Common myeloid progenitor, CD34-positive (primary cell): ENCODE measurements at places on chromosomes 11 and 22.

DNA sequence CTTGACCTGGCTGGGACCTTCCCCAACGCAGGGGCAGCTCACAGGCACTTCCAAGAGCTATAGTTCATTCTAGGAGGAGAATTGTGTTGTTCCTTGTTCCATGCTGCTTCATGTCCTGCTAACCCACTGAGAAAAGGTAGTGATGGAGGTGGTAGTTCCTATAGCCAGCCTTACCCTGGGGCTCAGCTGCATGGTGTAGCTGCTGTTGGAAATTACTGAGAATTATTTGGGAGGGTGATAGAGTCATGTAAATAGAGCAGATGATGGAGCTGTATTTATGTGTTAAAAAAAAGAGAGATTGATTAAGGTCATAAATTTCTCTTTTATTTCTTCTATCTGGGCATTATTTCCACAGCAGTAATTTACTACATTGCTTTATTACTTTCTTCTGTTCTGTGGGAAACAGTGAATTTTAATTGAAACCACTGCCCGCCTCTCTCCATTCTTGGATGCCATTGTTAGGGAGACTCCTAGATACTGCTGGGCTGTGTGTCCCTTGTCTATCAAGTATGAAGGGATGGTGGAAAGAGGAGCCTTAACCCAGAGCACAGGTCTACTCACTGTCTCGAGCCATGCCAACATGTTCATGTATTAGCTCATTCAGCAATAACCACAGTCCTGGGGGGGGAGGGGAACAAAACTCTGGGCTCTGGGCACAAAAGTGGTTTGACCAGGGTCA, 309.2 kb downstream of the FAT3 start:
- DNase-seq, result no peak

DNA sequence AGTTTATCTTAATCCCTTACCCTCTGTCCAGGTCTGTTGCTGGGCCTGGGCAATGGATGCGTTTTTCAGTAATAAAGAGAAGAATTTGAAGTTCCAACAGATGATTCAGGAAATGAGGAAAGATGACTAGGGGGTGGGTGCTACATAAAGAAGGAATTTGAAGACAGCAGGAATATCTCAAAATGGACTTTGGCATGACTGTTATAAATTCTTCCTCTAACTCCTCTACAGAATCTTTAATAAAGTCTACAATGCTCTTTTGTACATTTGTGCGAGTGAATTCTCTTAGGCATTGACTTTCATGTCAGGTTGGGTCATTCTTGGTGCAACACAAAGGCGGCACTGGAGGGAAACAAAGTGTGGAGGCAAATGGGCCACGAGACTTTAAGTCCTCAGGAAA, 35.1 kb upstream of the PRSS23 start:
- DNase-seq, result no peak

DNA sequence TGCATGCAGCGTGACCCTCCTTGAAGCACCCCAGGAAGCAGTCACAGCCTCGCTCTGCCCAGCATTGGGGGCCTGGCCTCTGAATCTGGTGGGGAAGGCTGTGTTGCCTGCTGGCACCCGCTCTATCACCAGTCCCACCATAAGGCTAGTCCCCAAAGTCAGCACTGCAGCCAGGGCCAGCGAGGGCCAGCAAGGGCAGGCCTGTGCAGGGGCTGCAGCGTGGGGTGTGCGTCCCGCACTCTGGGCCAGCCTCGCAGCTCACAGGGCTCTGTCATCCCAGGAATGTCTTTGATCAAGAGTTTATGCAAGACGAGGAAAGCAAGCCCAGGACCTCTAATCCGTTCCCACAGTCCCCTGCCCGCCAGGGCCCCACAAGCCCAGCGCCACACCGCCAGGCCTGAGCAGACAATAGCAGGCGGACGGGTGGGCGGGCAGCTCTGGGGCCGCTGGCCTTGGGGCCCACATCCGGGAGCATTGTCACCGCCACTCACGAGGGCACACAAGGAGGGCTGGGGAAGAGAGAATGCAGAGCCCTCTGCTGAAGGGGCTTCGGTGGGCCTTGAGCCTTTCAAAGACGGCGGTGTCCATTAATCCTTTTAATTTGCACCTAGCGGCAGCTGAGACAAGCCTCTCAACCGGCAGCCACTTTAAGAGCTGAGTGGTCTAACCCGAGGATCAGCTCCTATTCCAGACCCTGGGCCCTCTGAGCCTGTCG, 17.1 kb downstream of the LTO1 start:
- DNase-seq, result no peak

DNA sequence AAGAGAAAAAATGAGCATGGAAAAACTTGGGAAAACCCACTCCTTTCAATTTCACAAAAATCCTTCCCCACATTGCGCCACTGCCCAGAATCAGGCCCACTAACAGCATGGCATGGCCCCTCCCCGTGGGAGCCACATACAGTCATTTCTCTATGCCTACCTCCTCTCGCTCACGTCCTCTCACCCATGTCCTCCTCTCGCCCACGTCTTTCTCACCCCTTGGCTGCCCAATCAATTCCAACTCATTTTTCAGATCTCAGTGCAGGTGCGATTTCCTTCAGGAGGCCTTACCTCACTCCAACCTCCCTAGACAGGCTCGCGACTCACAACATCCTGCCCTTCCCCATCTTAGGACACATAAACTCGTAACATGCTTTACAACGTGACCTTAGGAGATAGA, 229.2 kb downstream of the CADM1 start:
- no peak for DNase-seq

DNA sequence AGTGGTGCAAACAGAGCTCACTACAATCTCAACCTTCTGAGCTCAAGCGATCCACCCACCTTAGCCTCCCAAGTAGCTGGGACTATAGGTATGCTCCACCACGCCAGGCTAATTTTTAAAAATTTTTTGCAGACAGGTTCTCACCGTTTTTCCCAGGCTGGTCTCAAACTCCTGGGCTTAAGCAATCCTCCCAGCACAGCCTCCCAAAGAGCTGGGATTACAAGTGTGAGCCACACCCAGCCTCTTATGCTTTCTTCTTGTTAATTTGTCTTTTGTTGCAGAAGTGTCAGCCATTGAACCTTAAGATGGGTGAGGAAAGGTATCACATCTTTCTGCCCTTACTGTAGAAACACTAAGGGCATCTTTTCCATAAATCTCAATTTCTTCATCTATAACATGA, 34.9 kb downstream of the DENND5A start:
- DNase-seq, result no peak

DNA sequence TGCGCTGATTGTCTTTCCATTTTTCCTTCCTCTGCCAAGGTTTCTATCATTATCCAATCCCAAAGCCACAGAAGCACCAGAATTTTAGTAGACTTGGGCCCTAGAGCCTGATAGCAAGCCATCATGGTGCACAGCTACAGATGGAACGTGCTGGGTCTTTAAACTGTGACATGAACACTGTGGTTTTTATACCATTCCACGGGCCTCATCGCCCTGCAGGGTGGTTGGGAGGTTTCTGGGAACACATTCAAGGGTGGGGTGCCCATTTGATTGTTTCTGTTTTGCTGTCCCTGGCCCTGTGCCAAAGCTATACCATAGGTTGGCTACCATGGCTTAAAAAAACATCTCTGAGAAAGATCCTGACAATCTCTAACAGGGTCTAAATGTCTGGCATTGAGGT, 151.9 kb downstream of the CACNA1I start:
- no peak for DNase-seq

- DNase-seq, result peak; percentile 91
Measured at GRCh38 chr11:61011950-61012736, 40.7 kb downstream of the CD6 start.

GRCh38 chr22:24231706-24232105, 13.2 kb downstream of the GGT5 start:
- DNase-seq, result no peak

DNA sequence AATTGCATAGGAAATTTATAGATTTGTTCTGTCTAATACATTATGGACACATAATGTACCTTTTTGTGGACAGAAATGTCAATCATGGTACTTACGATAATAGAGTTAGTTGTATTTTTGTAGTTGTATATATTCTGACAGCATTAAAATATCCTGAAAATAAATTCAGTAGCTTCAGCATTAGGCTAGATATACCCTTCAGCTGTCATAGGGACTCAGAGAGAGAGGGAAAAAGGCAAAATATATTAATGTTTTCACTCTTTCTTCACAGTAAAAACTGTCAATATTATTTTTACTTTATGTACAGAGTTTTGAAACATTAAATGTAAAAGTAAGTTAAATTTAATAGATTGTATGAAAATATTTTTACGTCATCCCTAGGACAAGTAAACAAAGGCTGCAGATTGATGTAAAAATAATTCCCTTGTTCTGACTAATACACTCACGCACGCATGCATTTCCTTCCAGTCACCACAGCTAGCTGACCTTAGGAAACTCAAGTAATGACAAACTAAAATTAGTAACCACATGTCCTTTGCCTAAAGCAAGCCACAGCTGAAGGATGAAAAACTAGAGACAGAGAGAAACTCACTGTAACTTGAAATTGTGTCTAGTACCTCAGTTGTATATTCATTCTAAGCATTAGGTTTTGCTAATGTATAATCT, 104.7 kb upstream of the CARD18 start:
- DNase-seq, result peak; percentile 56

DNA sequence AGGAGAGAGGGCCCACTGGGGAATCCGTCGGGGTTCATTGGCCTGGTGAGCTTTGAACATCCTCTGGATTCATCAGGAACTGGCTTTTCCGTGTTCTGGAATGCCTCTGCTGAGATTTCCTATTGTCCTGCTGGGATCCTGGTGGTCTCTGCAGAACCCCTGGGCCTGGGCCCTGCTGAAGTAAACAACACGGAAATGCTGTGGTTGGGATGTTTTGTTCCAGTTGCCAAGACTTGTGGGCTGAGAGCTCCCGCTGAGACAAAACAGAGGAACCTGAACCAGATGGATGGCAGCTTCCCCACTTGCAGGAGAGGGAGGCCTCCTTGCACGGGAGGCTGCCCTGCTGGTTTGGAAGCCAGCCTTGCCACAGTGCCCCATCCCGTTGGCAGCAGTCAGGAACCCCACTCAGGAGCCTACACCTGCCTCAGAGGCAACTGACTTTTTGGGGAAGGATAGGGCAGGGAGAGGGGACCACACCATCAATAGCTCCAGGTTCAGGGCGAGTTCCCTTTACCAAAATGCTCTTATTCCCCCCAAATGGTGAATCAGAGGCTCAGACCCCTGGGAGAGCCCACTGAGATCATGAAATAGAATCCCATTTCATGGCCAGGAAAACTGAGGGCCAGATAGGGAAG, 60.7 kb downstream of the LRRC32 start:
- DNase-seq, result peak; percentile 40

DNA sequence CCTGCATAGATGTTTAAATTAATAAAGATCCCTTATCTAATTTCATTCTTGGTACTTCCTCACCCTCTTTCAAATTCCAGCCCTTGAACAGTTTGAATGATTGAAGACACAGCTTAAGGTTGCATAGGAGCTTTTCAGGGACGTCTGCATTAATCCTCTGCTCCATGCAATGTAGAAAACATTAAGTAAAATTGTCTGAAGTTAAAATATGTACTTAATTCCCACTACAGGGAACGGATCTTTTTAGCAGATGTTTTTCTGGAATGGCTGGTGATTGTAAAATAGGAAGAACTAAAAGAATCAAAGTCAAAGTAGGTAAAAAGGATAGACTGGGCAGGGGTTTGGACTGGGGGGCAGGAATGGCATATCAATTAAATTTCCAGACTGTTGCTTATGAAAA, 58.9 kb downstream of the ABTB2 start:
- no peak for DNase-seq

GRCh38 chr11:11454671-11455223, 101.7 kb upstream of the CSNK2A3 start:
- DNase-seq, result no peak

GRCh38 chr11:66868726-66869566, 12.1 kb downstream of the LRFN4 start:
- DNase-seq, result peak; percentile 91

DNA sequence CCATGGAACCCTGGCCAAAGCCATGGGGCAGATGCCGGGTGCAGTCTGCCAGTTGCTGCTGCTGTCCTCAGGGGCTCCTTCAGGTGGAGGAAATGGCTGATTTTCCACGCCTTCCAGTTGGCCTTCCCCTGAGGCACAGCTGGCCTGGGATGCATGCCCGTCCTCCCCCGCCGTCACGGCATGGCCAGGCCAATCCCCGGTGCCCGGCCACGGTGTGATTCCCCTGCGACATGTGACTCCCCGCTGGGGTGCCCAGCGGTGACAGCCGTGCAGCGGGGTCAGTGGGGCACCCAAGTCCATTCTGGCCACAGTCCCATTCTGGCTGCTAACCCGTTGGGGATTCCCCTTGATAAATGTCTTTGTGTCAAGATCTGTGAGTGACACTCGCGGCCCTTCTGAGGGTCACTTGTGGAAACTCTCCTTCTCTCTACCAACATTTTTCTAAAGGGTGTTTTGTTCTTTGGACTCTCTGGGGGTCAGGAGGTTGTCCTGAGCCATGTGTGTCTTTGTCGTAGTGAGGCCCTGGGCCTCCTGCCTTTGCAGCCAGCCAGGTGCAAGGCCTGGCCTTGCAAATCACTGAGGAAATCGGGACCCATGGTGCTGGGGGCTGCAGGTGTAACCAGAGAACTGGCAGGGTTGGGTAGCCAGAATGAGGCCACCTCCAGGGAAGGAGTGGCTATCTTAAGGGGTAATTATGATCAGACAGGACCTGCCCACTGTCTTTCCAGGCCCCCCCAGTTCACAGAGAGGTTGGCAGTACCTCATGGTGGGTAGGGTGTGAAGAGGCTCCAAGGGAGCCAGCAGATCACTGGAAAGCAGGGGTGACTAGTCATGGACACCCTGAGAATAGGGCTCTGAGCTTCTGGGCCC, 37.1 kb downstream of the KCNQ1OT1 start:
- no peak for DNase-seq

DNA sequence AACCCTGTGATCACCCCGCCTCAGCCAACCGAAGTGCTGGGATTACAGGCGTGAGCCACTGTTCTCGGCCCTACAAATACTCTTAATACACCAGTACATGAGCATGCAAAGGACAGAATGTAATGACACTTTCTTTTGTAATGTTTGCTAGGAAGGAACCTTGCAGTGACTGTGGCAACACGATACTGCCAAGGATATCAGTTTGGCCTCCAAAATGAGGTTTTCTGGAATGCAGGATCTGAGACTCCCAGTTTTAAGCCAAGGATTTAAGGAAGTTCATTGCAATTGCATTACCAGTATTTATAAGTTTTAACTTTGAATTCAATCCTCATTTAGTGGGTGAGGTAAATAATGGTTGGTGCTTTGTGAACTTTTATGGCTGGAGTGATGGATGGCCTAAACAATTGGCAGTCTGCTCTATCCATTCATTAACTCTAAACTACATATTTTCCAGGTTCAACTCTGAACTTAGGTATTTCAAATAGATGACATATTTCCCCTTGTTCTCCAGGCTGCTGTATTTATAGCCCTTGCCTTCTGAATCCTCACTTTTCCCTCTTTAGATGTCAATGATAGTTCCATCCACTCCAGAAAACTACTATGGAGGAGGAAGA, 330.3 kb downstream of the C11orf87 start:
- no peak for DNase-seq

DNA sequence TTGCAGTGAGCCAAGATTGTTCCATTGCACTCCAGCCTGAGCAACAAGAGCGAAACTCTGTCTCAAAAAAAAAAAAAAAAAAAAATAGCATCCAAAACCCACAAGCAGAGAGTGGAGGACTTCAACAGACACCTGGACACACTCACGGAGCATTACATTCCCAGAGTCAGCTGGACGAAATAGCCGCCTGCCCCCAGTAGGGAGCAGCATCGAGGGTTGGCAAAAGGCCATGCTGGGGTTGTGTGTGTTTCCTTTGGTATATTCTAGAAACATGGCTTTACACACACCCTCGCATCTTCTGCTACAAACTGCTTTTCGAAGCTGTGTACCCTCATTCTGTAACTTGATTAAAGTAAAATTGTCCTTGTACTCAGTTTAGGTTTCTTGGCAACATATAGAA, 5.3 kb downstream of the ADA2 start:
- DNase-seq, result peak; percentile 80

GRCh38 chr22:38236786-38237185, 35.0 kb downstream of the MAFF start:
- no peak for DNase-seq
